ENCODE measurements at places on chromosomes 7 and 10. TPM values are rescaled to one million over a fixed set of nuclear protein-coding genes. Genes with fewer than 3 reads are reported as not detected.

The AKR1C8 gene
- not detected for total RNA-seq

The ZNHIT1 gene
- total RNA-seq, result 55.2 TPM

The SCRN1 gene
- 40.8 TPM for total RNA-seq

DNA sequence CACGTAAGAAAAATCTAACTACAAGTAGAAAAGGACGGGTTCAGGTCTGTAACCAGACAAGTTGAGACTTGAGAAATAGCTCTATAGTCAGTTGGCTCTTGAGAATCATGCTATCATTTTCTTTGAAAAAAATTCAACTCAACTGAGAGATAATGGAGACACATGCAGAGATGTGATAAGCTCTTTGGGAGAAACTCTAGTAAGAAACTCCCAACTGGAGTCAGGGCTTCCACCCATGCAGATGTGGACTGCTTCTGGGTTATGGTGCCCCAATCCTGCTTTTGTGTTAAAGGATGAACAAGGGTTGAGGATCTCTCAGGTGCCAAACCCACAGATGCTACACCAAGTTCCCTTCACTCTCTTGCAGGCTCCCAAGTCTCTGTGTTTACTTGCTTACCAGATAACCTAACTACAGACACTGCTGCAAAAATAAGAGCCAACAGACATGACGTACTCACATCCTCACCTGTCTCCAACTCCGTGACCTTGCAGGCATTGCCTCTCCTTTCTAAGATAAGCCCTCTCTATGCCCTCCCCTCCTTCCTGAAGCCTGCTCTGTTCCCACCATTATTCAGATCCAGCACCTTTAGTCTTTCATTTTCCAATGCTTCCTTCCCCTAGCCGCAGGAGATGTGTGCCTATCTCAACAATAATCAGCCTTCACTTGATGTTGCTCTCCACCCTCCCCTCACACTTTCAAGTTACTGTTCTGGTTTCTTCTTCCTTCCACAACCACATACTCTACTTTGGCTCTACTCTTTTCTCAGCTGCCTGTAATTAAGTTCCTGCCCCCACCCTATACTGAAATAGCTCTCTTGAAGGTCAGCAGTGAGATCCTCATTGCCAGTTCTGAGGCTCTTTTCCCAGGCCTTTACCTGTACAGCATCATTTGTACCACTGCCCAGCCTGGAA is 130.0 kb downstream of the ICA1 start:
- no peak overlapping the region for H3K4me3 ChIP-seq
- no peak overlapping the region for H3K27ac ChIP-seq
- H3K4me1 ChIP-seq, result no peaks in the 10 kb centered on the region
- H3K27me3 ChIP-seq, result no peaks in the 10 kb centered on the region
- H3K36me3 ChIP-seq, result no peaks in the 10 kb centered on the region
- DNase-seq, result no peak

GRCh38 chr7:124152859-124153692 is 120.2 kb upstream of the TMEM229A start:
- no peaks in the 10 kb centered on the region for H3K36me3 ChIP-seq
- H3K4me3 ChIP-seq, result no peak overlapping the region
- no peaks in the 10 kb centered on the region for H3K4me1 ChIP-seq
- no peaks in the 10 kb centered on the region for H3K27me3 ChIP-seq

- H3K4me3 ChIP-seq, result no peak overlapping the region
- no peaks in the 10 kb centered on the region for H3K36me3 ChIP-seq
- DNase-seq, result no peak
- H3K4me1 ChIP-seq, result peaks cover 5% of the 10 kb centered on the region
Measured at GRCh38 chr10:95374597-95375209, 83.9 kb upstream of the PDLIM1 start.

GRCh38 chr10:75427951-75428350 is 3.5 kb upstream of the LRMDA start:
- DNase-seq, result no peak
- no peak overlapping the region for H3K4me3 ChIP-seq
- peaks cover 45% of the 10 kb centered on the region for H3K4me1 ChIP-seq

DNA sequence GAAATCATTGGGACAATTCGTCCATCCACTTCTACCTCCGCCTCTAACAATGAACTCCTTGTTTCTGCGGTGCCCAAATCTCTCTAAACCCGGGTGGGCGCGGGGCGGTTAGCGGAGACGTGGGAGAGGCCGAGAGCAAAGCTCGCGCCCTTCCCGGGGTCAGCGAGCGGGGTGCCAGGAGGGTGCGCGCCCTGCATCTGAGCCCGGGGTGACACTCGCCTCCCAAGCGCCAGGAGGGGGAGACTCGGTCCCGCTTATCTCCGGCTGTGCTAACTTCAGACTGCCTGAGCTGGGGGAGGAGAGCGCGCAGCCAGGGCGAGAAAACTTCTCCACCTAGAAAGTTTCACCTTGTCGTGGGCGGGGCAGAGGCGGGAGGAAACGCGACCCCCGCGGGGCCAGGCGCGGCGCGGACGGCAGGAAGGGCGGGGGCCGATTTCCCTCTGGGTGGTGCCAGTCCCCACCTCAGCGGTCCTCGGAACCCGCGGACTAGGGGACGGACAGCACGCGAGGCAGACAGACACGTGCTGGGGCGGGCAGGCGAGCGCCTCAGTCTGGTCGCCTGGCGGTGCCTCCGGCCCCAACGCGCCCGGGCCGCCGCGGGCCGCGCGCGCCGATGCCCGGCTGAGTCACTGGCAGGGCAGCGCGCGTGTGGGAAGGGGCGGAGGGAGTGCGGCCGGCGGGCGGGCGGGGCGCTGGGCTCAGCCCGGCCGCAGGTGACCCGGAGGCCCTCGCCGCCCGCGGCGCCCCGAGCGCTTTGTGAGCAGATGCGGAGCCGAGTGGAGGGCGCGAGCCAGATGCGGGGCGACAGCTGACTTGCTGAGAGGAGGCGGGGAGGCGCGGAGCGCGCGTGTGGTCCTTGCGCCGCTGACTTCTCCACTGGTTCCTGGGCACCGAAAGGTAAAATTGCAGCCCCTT is at the start of gene MET:
TSS of gene MET (plus strand) at position 516 of the 915 bp plus-strand sequence. CDS start 26,889 bp downstream, outside the sequence.
- no peaks in the 10 kb centered on the region for H3K4me1 ChIP-seq
- H3K27me3 ChIP-seq, result no peaks in the 10 kb centered on the region
- H3K4me3 ChIP-seq, result peak within 1 kb of the TSS; percentile 69
- no peak for DNase-seq
- peak within 1 kb of the TSS; percentile 77 for H3K27ac ChIP-seq
- no peaks in the 10 kb centered on the region for H3K36me3 ChIP-seq

DNA sequence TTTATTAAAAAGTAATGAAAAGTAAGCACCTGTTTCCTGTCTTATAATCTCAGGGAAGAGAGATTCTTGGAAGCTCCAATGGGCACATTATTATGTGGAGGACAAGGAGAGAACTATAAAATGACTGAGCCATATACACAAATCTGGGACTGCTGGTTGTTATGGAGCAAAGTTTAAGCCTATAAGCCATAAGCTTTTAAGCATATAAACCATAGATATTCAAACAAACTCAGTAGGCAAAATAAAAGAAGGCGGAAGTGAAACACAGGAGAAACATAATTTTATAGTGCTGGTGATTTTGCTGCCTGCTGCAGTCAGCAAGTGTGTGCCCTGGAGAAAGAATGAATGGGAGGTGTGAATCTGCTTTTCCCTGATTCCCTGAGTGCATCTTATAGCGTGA is 274.4 kb downstream of the KIF20B start:
- no peak overlapping the region for H3K4me3 ChIP-seq
- H3K27ac ChIP-seq, result no peak overlapping the region
- no peaks in the 10 kb centered on the region for H3K36me3 ChIP-seq
- no peaks in the 10 kb centered on the region for H3K4me1 ChIP-seq

GRCh38 chr7:133807624-133808492 is 319.3 kb upstream of the LRGUK start:
- no peak for DNase-seq
- H3K36me3 ChIP-seq, result no peaks in the 10 kb centered on the region
- H3K4me3 ChIP-seq, result no peak overlapping the region
- no peaks in the 10 kb centered on the region for H3K4me1 ChIP-seq
- no peaks in the 10 kb centered on the region for H3K27me3 ChIP-seq
- no peak overlapping the region for H3K27ac ChIP-seq

- H3K4me3 ChIP-seq, result no peak overlapping the region
- H3K27ac ChIP-seq, result peak overlapping the region; percentile 81
- DNase-seq, result peak; percentile 74
Measured at GRCh38 chr10:49139846-49140195, 6.0 kb upstream of the FAM170B start.

DNA sequence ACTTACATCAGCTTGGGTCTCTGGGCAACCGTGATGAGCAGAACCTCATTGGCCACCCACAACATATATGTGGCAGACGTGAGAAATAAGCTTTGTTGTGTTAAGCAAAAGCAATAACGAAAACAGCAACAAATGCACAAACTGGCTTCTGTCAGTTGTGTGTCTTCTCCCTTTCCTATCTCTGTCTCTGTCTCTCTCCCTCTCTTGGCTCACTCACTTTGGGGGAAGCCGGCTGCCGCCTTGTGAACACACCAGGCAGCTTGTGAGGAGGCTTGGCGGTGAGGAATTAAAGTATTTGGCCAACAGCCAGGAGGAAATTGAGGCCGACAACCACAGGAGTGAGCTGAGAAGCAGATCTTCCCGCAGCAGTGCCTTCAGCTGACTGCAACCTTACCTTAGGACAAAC is 21.9 kb upstream of the CDCA7L start:
- H3K27me3 ChIP-seq, result no peaks in the 10 kb centered on the region
- H3K4me1 ChIP-seq, result no peaks in the 10 kb centered on the region
- H3K4me3 ChIP-seq, result no peak overlapping the region

DNA sequence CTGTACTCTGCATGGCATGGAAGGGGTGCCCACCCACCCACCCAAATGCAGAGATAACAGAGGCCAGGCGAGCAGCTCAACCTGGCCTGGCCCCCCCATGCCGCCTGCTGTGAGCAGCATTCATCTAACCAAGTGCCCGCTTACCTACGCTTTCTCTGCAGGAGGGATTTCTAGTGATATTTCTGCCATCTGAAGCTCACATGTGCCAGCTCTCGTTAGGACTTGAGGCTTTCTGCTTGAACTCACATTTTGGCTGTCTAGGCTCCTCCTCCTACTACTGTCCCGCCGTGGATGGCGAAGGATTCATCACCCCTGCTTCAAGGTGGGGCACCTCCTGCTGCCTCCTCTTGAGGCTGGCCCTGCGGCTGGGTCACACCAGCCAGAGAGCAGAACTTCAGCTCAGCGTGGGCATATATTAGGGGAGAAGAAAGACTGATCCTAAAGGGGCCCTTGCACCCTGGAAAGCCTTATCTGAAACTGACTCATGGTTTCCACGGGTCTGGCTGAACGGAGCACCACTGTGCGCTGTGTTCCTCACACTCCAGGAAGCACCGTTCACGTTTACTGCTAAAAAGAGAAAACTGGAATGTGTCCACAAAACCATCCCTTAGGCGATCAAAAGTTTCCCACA is 45.5 kb downstream of the CTBP2 start:
- H3K27ac ChIP-seq, result peak overlapping the region; percentile 57
- no peak for DNase-seq
- H3K36me3 ChIP-seq, result peaks cover 3% of the 10 kb centered on the region
- H3K4me1 ChIP-seq, result peaks cover 75% of the 10 kb centered on the region
- H3K27me3 ChIP-seq, result no peaks in the 10 kb centered on the region
- no peak overlapping the region for H3K4me3 ChIP-seq

- H3K27me3 ChIP-seq, result no peaks in the 10 kb centered on the region
- no peaks in the 10 kb centered on the region for H3K4me1 ChIP-seq
- H3K36me3 ChIP-seq, result no peaks in the 10 kb centered on the region
- no peak for DNase-seq
- H3K4me3 ChIP-seq, result no peak overlapping the region
Measured at GRCh38 chr7:115087437-115087836, 165.5 kb downstream of the MDFIC start.

GRCh38 chr7:155451840-155452239 is 6.1 kb upstream of the EN2 start:
- H3K27ac ChIP-seq, result no peak overlapping the region
- H3K4me3 ChIP-seq, result no peak overlapping the region
- H3K4me1 ChIP-seq, result peaks cover 39% of the 10 kb centered on the region
- no peak for DNase-seq
- H3K36me3 ChIP-seq, result no peaks in the 10 kb centered on the region

- no peaks in the 10 kb centered on the region for H3K4me1 ChIP-seq
- no peaks in the 10 kb centered on the region for H3K36me3 ChIP-seq
- DNase-seq, result no peak
- H3K27ac ChIP-seq, result no peak overlapping the region
Measured at GRCh38 chr7:125391921-125392320, 462.3 kb upstream of the POT1 start.

GRCh38 chr10:104208730-104209129 is 23.4 kb downstream of the CFAP43 start:
- H3K4me3 ChIP-seq, result no peak overlapping the region
- H3K4me1 ChIP-seq, result no peaks in the 10 kb centered on the region
- H3K27me3 ChIP-seq, result no peaks in the 10 kb centered on the region

DNA sequence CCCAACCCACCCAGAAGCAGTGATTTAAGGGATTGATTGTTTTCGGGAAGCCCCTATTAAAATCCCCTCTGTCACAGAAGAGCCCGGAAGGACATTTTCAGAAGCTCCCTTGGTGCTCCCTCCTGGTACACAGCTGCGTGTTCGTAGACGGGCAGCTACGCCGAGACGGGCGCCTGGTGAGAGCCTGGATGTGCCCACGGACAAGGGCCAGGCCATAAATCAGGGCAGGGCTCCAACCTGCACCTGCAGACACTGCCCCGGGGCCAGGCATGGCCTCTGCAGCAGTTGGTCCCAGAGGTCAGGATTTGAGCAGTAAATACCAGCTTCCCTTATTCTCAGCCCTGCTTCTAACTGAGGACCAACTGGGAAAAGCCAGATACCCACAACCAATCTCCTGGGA is 106.8 kb downstream of the PAXIP1 start:
- H3K36me3 ChIP-seq, result no peaks in the 10 kb centered on the region
- H3K27ac ChIP-seq, result no peak overlapping the region
- no peaks in the 10 kb centered on the region for H3K27me3 ChIP-seq

GRCh38 chr10:101172741-101173140 is 41.6 kb downstream of the TLX1 start:
- no peak overlapping the region for H3K4me3 ChIP-seq
- no peak for DNase-seq
- H3K27me3 ChIP-seq, result no peaks in the 10 kb centered on the region

DNA sequence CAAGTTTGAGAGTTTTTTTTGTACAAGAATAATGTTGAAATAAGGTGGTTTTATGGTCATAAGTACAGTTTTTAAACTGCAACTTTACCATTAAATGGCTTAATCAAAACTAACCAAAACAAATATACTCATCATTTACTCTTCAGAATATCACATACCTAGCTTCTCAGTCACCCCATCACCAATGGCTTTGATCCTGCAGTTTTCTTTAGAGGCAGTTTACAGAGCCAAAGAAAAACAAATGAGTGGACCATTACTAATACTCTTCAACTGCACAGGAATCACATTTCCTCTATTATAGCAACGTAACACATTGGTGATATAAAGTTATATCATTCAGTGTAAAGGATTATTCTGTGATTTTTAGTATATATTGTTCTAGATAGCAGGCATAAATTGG is 576.1 kb upstream of the LRRTM3 start:
- no peak overlapping the region for H3K27ac ChIP-seq
- no peaks in the 10 kb centered on the region for H3K36me3 ChIP-seq
- no peak overlapping the region for H3K4me3 ChIP-seq
- H3K4me1 ChIP-seq, result no peaks in the 10 kb centered on the region
- DNase-seq, result no peak

DNA sequence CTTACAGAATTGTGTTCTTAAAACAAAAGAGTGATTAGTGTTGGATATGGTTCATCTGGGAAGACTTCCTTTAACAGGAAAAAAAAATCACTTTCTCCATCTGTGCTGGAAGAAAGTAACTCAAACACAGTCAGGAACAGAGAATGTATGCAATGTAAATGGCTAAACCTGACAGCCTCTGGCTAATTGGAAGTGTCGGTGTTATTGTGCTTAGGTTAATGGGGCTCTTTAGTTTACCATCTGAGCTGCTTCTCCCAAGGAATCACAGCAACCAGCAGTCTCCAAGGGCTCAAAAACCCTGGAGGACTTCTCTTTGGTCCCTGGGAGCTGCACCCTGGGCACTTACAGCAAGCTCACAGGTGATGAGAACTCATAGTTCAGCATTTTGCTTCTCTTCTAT is 724.5 kb downstream of the LRMDA start:
- H3K27ac ChIP-seq, result no peak overlapping the region
- no peak overlapping the region for H3K4me3 ChIP-seq
- H3K36me3 ChIP-seq, result no peaks in the 10 kb centered on the region
- H3K27me3 ChIP-seq, result no peaks in the 10 kb centered on the region
